ENCODE measurements at places on chromosomes 1 and 21.

DNA sequence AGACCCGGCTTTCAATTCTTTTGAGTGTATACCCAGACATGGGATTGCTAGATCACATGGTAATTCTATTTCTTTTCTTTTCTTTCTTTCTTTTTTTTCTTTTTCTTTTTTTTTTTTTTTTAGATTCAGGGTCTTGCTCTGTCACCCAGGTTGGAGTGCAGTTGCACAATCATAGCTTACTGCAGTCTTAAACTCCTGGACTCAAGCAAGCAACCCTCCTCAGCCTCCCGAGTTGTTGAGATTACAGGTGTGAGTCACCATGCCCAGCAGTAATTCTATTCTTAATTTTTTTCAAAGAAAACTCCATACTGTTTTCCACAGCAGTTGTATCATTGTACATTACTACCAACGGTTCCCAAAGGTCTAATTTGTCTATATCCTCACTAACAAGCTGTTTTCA is 13.5 kb upstream of the RNF186 start:
- no peak for DNase-seq

DNA sequence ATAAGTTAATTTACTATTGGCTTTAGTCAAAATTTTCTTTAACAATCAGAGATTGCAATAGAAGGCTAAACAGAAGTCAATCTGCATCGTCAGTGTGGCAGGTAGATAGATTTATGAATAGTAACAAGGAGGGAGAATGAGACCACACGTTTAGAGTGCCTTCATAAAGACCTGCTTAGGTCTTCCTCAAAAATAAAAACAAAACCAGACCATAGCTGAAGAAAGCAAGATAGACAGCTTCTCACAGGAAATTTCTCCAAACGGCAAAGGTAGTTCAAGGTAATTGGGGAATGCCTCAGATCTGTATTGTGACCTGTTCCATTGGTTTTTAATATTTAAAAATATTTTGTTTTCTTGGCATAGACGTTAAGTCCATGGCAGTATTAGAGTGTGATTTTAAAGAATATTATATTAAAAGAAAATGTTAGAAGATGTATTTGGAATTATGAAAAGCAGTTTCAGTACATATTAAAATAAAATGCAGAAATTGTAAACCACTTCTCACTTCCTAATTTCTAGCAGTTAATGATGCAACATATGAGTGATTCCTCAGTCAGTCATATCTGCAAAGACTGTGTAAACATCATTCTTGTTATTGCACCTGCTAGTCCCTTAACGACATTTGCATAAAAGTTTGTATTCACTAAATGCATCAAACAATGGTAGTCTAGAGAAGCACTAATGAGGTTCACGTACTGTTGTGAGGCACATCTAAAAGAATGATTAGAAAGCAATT is 278.0 kb downstream of the HLX start:
- DNase-seq, result no peak

DNA sequence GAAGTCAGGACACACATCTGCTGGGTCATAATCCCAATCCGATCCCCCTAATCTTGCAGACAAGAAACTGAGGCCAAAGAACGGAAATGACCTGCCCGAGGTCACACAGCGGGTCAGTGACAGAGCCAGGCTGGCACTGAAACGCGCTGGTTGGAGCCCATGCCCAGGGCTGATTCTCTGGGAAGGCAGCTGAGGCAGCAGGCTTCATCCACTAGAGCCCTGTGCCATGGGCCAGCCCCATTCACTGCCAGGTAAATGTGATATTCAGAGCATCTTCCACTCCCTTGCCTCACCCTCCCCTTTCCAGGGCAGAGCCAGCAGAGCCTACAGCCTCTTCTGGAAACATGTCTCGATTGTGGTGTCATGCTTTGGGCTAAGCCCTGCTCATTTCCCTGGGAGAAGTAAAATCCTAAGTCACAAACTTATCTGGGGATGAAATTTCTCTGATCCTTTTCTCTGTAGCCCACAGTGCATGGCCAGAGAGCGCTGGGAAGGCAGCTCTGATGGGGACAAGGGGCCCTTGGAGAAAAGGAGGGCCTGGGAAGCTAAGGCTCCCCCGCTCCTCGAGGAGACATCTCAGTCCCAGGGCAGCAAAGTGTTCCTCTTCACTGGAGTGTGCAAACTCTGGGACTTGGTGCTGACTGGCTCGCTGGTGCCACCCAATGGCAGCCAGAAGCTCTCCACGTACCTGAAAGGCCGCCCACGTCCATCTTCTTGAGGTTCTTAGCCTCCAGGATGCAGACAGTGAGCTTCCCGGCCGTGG is 110.4 kb downstream of the SYT2 start:
- DNase-seq, result no peak

- DNase-seq, result no peak
These were observed 17.8 kb downstream of the COPA start for GRCh38 chr1:160325252-160325651.

DNA sequence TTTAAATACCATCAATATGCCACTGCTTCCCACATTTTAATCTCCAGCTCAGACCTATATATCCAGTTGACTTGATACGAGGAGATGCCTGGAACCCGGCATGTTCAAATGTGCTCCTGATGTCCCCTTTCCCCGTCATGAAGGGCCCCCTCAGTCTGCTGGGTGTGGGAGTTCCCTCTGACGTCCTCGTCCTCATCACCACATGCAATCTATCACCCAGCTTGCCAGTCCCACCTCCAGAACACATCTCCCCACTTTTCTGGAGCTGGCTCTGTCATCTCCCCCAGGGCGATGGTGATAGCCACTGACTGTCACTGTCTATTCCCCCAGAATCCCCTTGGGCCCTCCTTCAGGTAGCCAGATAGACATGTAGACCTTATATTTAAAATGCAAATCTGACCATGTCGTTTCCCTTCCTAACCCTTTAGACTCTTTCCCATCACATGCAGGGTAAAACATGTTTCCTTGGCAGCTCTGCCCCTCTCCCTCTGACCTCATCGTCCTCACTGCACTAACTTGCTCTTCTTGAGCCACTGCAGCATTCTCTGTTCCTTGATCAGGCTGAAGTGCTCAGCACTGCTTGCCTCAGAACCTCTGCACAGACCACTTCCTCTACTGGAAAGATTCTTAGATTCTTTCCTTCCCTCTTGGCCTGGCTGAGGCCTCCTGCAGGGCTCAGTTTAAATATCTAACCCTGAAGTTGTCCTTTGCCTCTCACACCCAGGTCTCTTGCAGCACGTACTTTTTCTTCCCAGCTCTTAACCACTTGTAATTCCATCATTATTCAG is 7.4 kb downstream of the AZIN2 start:
- no peak for DNase-seq

- no peak for DNase-seq
These were observed 142.6 kb upstream of the CTTNBP2NL start for GRCh38 chr1:112253366-112253765.

DNA sequence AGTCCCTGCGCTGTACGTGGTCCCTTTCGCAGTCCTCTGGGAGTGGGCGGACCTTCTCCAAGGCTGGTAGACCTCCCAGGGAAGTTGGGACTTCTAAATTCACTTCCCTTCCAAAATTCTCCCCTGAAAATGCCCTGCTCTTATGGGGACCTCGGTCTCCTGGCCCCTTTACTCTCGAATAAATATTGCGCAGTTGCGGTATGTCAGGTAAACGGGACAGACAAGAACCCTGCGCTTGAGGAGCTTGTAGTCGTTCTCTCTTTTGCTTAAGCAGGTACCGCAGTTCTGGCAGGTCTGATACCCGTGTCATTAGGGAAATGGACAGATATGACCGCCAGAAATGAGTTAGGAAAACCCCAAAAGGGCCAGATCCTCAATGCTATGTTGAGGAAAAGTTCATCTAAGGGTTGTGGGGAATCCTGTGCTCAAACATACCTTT is 561 bp downstream of the KIF2C start:
- no peak for DNase-seq

- DNase-seq, result no peak
These were observed 17.6 kb downstream of the USP33 start for GRCh38 chr1:77742011-77742555.

GRCh38 chr21:35204850-35205541 is 155.9 kb upstream of the RUNX1 start:
- no peak for DNase-seq

- DNase-seq, result no peak
These were observed 8.4 kb downstream of the MYBPH start for GRCh38 chr1:203167026-203167912.

DNA sequence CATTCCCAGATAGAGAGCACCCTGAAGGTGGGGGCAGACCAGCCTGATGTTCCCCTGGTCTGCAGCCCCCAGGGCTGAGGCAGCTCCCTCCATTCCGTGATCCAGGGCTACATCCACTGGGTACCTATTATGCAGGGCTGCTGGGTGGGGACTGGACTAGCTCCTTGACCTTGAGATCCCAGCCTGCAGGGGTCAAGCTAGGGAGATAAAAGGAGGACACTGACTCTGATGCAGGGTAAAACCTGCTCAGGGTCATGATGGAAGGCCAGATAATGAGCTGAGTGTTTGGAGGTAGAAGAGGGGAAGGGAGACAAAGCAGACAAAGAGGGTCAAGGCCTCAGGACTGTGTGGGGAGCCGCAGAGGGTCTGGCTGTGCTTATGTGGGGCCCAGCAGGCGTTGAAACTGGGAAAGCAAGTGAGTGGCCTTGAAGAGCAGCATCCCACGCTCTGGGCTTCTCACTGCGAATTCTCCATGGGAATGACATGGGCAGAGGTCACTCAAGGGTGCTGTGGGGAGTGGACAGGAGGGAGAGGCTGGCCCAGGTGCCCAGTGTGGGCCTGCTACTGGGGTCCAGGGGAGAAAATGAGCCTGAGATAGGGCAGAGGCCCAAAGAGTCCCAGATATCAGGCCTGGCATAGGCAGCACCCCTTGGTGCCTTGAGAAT is 9.7 kb downstream of the FOXO6 start:
- no peak for DNase-seq

All from stimulated activated CD8-positive, alpha-beta memory T cell treated with anti-CD3 and anti-CD28 coated beads, Interleukin-7, amount 100 ng/mL, for 24 hours (primary cell).